Right renal pelvis (tissue), 4 donors: ENCODE measurements at places on chromosomes 7 and 10.

GRCh38 chr10:49649294-49649693, 30.2 kb upstream of the C10orf53 start:
- no peak for DNase-seq

- DNase-seq: peak; percentile 58
Measured at GRCh38 chr7:46207931-46208634, 287.0 kb upstream of the IGFBP3 start.

- no peak for DNase-seq
Measured at GRCh38 chr7:363626-364025, 73.7 kb downstream of the FOXL3 start.

DNA sequence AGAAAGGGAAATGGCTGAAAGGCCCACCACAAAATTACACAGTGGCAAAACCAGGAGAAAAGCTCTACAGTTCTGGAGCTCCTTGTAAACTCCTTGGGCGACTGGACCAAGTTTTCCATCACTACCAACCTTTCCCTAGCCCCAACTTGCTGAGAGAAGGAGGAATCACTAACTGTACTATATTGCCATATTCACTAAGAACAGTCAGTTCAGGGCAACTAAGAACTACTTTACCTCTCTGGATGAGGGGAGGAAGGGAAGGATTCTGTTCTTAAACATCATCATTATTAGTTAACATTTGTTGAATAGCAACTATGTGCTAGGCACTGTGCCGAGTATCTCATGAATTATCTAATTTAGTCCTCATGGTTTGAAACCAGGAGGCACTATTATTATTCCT, 98.1 kb upstream of the SVIL start:
- no peak for DNase-seq

GRCh38 chr10:1444826-1445225, 292.5 kb downstream of the ADARB2 start:
- no peak for DNase-seq

- no peak for DNase-seq
Measured at GRCh38 chr10:62619413-62619738, 185.1 kb upstream of the ADO start.

- DNase-seq: no peak
Measured at GRCh38 chr10:48613016-48613415, 8.1 kb upstream of the ARHGAP22 start.

DNA sequence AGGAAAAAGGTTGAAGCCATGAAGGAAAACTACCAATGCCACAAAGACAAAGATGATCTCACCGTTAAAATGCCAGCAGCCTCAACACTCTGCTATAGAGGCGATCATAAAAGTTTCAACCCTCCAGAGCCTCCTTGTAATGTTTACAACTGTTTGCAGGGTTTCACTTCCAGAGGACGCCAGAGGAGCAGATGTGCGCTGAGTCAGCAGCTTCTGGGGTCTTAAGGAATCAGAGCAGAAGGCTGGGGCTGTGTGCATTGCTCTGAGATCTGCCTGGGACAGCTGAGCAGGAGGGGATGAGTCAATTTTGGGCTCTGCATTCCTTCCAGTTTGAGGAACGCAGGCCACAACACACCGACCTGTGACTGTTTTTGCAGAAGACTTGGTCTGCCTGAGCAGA, 98.3 kb downstream of the TMEM130 start:
- DNase-seq: no peak

DNA sequence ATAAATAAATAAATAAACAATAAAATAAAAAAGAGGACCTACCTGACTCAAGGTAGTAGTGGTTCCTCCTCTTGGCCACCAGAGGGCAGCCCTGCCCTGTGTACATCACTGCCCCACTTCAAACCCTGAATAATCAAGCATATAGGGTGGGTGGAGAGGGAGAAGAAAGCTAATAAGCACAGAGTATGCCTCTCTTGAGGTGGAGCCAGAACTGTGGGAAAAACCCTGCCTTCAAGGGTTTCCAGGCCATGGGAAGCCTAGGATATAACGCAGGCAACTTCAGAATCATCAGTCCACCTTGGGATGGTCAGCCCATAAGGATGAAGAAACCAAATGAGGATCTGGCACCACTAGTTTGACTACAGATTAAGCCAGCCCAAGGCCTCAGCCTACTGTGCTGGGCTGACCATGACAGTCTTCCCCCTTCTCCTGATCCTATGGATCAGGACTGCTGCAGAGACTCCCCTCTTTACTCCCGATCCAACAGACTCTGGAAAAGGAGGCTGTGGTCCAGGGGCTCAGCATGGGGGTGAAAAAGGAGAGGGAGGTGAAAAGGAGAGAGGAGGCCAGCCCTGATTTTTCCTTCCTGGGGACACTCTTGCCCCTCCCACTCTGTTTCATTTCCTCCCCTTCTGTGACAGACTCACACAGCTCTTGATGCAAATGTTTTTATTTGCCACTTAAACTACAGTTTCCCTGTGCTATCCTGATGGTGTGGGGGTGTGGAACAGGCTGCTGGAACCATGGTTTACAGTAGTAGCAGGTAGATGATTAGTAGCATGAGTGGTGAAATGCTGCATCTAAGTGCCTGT, 10.1 kb downstream of the AVPI1 start:
- no peak for DNase-seq

- no peak for DNase-seq
Measured at GRCh38 chr7:142671506-142671905, 77.8 kb upstream of the PRSS1 start.

DNA sequence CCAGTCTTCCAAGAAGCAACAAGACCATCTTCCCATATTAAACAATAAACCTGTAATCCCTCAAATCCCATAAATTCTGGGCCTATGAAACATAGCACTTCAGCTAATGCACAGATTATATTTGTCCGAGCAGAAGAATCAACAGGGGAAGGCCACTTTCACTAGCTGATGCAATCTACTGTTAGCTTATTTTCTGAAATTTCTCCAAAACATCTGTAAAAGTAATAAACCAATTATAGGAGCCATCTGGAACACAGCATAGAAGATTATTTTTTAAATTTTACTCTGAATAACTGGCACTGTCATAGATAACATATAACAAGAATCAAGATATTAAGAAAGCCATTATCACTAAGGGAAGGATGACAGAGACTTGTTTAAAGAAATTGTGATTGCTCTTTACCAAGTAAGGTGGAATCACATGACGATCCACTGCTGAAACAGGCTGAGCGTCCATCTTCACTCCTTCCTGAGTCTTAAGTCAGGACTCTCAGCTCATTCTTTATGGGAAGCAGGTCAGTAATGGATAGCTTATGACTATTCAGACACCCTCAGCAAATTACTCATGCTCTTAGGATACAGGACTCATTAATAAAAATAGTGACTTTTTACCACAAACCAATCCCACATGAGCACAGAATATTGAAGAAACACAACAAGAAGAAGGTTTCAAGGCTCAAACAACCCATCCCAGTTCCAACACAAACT, 719.5 kb downstream of the XPNPEP1 start:
- DNase-seq: no peak

DNA sequence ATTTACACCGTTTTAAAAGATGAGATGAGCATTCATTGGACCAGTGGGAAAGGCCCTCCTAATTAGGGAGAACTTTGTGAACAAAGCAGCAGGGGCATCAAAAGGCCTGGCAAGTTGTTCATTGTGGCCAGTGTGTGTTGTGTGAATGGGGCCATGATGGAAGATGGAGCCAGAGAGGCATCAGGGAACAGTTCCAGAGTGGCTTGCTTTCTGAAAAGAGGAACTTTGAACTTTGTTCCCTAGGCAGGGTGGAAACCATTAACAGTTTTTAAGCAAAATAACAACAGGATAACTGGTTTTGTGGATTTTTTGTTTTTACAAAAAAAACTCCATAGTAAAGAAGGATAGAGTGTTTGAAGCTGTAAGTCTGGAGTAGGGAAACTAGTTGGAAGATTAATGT, 12.5 kb downstream of the SUV39H2 start:
- no peak for DNase-seq

GRCh38 chr7:23956772-23957576, 247.0 kb downstream of the STK31 start:
- DNase-seq: no peak

GRCh38 chr7:55488804-55489340, 83.4 kb downstream of the VOPP1 start:
- DNase-seq: no peak

- no peak for DNase-seq
Measured at GRCh38 chr10:24448351-24448999, 239.5 kb downstream of the KIAA1217 start.

DNA sequence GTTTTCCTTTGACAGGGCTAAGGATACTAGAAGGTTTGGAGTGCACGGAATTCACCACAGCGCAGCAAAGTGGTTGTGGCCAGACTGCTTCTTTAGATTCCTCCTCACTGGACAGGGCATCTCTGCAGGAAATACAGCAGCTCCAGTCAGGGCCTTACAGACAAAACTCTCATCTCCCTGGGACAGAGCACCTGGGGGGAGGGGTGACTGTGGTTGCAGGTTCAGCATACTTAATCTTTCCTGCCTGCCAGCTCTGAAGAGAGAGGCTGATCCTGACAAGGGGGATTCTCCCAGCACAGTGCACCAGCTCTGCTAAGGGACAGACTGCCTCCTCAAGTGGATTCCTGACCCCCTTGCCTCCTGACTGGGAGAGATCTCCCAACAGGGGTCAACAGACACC, 1257.9 kb downstream of the NXPH1 start:
- no peak for DNase-seq

- DNase-seq: no peak
Measured at GRCh38 chr7:155763691-155764437, 48.4 kb downstream of the SHH start.

- no peak for DNase-seq
Measured at GRCh38 chr10:116683166-116683565, 59.2 kb downstream of the HSPA12A start.

DNA sequence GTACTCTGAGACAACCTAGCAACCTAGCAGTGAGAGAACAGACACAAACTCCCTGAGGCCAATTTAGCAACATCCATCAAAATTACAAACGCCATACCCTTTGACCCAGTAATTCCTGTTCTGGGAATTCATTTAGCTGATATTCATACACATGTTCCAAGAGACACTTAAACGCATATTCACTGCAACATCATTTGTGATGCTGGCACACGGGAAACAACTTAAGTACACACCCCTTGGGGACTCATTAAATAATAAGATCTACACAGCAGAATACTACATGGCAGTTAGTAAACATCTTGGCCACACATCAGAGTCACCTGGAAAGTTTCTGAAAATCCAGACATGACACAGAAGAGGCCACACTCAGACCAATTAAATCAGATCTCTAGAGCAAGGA, 17.6 kb downstream of the NUDCD3 start:
- no peak for DNase-seq

GRCh38 chr10:35355971-35356724, 19.8 kb downstream of the CCNY start:
- DNase-seq: no peak

- DNase-seq: no peak
Measured at GRCh38 chr7:47571331-47572093, 10.4 kb downstream of the TNS3 start.

DNA sequence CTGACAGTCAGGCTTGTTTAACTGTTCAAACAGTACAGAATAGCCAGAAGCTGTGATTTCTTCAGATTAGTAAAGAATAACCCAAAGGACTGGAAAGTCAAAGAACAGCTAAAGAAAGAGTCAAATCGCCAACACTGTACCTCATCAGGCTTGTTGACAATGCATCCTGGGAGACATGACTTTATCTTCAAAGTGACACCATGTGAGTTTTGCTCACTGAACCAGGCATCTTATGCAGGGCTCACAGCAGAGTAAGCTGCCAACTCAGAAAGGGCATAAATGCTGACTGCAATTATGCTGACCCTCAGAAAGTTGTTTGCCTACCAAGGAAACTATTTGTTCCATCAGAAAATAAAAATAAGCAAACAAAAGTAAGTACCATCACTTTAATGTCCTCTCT, 96.4 kb downstream of the MAGI2 start:
- DNase-seq: no peak

DNA sequence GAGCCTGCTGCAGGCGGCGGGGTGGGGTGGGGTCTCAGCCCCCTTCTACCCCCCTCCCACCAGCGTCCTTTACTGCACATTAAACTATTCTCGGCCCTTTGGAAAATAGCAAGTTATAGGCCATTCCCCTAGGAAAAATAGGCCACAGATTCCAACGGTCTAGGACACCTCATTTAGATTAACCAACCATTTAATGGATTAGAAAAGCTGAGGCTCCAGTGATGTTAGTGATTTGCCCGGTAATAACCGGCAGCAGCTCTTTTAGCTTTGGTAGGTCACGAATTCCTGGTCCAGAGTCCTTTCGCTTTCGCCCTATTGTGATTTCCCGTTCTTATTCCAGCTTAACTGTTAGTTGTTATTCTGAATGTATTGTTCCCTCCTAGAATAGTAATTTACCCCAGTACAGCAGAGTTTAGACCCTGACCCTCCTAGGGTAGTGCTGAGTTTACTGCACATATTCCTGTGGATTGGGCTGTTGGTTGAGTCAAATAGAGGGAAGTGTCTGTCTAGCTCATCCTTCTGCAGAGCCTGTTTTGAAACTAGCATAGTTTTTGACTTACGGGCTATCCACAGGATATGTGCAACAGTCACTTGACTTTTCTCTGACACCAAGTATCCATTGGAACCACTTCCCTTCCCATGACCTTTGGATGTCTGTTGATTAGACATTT, 754 bp downstream of the GSTO1 start:
- DNase-seq: no peak

DNA sequence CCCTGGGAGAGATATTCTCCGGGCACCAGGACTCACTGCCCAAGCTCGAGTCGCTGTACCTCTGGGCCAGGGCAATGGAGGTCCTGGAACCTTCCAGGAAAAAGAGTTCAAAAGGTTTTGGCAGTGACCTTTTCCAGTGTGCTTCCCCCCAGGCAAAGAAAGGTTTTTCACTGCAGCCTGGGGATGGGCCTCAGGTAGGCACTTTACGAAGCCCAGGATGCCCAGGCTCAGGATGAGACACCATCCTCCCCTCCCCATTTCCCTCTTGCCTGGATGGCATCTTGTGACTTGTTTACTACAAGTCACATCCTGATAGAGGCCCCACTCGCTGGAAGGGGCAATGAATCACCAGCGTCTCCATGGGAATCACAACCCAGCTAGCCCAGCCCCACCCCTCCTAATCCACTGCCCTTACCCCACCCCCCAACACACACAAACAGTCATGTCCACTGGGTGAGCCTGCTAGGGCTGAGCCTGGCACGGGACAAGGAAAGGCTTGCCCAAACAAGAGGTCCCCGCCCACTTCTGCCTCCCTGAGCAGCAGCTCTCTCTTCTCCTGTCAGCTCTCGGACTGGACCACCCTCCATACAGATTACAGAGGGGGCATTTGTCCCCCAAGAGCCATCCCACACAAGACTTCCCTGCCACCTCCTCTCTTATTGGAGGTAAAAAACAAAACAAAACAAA, 93.8 kb upstream of the SMNDC1 start:
- DNase-seq: no peak

DNA sequence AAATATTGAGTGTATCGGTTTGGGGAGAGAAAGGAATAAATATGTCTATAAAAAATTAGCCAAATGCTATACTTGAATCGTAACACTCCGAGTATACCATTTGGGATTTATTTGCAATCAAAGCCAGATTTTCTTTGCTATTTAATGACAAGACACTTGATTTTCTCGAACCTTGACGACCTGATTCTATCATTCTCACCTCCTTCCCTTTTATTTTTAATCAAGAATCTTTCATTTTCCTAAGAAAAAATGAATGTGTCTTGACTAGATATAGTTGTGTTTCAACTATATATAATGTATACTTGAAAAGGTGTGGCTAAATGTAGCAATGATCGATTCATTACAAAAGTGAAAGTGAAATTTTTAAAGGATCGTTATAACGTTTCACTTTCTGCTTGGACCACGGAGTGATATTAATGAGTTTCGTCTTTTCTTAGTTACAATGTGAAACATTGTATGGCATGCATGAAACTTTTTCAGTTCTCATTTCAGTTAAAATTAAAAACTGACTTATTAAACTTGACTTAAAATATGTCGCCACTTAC, 562 bp downstream of the NUB1 start:
- DNase-seq: no peak

GRCh38 chr7:18419456-18419855, 76.1 kb upstream of the HDAC9 start:
- no peak for DNase-seq
